Lung (tissue), 17 donors: ENCODE measurements at places on chromosomes 2 and 18.

- DNase-seq = no peak
Observed at GRCh38 chr2:201262718-201263117, 2.4 kb downstream of the CASP8 start.

DNA sequence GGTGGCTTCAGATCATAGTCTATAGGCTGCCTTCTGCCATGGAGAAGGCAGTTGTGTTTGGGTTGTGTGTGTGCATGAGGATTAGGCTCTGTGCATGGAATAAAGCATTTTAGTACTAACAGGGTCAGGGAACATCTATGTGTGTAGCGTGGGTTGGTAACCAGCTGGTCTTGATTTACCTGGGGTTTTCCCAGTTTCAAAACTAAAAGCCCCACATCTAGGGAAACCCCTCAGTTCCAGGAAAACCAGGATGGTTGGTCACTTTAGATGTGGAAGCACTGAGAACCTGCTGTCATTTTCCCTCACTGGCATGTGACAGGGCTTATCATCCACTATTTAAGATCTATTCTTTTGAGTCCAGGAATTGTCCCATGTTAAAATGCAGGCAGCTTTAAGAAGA lies 116.3 kb downstream of the POLE4 start:
- no peak for DNase-seq

- DNase-seq = no peak
Observed at GRCh38 chr2:127413782-127414637, 4.2 kb upstream of the PROC start.

GRCh38 chr2:102042196-102043081 lies 50.7 kb downstream of the IL1R2 start:
- no peak for DNase-seq

- peak; percentile 83 for DNase-seq
Observed at GRCh38 chr18:70464343-70465114, 175.7 kb downstream of the SOCS6 start.

DNA sequence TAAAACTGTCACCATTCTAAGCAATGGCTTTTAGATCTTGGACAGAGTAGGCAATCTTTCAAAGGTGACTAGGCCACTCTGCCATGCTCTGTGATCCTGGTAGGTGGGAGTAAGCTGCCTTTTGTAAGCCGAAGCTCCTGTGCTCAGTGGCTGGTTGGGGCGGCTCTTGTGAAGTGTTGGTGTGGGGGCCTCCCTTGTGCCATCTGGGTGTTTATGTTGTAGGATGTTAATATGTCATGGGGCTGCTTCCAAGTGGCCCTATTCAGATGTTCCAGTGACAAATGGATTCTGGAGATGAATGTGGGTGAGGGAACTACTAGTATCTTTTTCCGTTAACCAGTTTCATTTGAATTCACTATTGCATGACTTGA lies 116.8 kb upstream of the SPRED2 start:
- no peak for DNase-seq

- DNase-seq = no peak
Observed at GRCh38 chr18:38898167-38898566, 1332.6 kb upstream of the CELF4 start.

GRCh38 chr2:170965446-170966225 lies 36.6 kb downstream of the GORASP2 start:
- no peak for DNase-seq

- no peak for DNase-seq
Observed at GRCh38 chr2:46539327-46540276, 60.2 kb downstream of the TMEM247 start.

GRCh38 chr2:47054868-47055267 lies 100.2 kb downstream of the STPG4 start:
- DNase-seq = no peak

DNA sequence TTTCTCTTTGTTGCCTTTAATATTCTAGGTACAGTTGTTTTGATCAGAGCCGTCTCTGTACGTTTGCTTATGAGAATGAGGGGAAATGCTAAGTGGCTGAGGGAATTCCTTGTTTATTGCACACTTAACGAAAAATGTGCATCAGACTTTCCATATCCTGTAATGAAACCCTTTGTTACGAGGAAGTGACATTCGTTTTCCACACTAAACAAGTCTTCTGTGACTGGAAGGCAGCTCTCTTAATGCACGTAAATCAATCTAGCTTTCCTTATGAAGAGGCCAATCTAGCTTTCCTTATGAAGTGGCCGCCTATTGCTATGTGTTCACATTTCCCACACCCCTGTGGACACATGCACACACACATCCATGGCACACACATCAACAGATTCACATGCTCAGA lies 186.2 kb downstream of the SNTG2 start:
- DNase-seq = no peak

DNA sequence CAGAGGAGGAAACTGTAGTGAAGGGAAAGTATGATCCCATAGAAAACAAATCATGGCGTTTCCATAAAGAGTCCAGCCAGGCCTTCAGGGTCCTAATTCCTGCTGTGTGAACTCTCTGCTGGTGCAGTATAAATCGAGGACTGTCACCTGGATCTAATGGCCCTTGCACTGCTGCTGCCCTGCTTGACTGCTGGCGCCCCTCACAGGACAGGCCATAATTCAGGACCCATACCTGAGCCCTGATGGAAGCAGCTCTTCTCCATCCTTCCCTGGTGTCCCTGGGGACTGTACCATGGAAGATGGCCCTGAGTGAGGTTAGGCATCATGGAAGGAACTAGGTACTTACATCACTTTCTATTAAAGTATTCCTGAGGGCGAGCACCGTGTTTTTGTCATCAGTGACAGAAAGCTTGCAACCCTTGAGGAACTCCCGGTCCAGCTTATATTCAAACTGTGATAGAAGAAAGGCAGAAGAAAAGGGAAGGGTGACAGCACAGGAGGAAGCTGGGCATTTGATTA lies 116.9 kb downstream of the RIF1 start:
- DNase-seq = no peak

- peak; percentile 3 for DNase-seq
Observed at GRCh38 chr2:71932037-71932779, 215.5 kb downstream of the CYP26B1 start.

- no peak for DNase-seq
Observed at GRCh38 chr18:70985948-70986347, 697.1 kb downstream of the SOCS6 start.

DNA sequence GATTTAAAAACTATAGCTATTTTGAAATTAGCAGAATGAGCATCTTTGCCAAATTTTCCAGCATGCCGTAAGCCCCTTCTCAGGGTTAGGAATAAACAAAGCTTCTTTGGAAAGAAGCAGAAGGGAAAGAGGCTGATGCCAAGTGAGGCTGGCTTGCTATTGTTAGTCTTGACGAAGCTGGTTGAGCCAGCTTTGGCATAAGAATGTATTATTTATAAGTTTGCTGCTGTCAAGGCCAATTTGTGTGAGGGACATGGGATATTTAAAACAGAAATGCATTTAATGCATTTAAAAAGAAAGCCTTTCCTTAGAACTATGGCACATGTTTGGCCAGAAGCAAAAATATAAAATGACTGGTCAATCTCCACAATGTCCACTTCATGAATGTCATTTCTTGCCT lies 52.5 kb upstream of the TTN start:
- DNase-seq = peak; percentile 87

DNA sequence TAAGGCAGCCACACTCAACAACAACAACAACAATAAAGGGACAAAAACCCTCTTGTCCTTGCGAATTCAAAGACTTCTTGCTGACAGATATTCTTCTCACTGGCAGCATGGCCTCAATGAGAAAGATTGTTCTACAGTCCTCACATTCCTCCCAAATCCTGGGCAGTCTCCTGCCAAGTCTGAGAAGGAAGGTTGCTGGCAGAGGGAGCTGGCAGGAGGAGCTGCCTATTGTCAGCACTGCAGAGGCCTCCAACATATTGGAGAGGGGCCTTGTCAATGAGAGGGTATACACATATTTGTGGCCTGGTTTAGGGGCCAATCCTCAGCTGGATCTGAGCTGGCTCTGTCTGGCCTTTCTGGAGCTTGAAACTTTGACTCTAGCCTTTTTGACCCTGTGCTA lies 63.5 kb downstream of the LAMA3 start:
- DNase-seq = no peak

GRCh38 chr18:23377669-23378301 lies 75.3 kb upstream of the RIOK3 start:
- DNase-seq = no peak

- peak; percentile 85 for DNase-seq
Observed at GRCh38 chr2:95345563-95346230, 48.5 kb downstream of the KCNIP3 start.

- DNase-seq = peak; percentile 1
Observed at GRCh38 chr18:30094556-30094955, 948.0 kb downstream of the DSC3 start.

DNA sequence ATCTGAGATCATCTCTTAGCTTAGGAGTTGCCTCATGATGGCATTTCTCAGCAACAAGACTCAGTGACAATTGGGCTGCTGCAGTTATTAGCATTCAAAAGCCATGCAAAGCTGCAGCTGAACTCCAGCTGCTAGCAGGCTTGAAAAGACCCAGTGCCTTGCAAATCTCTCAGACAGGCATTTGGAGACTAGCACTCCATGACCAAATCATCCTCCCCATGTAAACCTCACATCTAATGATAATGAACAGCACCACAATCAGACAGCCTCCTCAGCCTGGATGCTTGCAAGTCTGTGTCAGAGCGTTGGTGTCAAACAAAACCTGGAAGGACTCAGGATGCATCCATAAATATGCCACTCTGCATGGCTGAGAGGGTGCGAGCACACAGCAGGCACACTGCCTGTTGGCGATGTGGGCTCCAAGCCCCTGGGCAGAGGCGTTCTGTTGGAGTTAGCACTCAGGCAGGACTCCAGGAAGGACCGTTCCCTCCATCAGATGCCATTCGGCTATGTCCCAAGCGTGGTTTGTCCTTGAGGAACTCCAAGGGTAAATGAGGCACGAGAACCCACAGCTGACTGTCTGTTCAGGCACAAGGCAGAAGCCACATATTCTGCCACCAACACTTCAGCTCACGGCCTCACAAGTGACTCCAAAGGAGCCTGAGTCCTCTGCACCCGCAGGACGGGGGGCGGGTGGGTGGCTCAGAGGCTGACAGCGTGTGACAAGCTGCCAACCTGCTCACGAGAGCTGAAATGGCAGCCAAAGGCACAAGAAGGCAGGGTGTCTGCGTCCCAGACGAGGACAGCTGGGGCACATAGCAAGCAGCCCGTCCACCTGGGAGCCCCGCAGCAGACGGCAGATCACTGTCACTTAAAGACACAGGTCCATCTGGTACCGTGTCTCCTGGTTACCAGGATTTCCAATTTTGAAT lies 183.8 kb downstream of the MYT1L start:
- DNase-seq = no peak

DNA sequence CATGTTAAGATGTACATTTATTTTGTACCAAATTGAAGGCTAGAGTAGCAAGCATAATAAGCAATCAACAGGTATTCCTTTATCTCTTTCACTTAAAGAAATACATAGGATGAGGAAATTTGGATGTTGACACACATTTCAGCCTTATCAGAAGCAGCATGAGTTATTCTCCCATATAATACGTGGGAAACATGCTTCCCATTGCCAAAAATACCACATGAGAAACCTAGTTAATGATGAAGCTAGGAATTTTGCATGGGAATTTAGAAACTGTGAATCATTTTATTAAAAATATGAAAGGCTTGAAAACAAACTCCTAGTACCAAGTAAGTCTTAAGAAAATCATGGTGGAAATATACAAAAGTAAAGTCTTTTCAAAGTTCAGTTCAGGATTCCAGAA lies 751.8 kb downstream of the TSN start:
- no peak for DNase-seq

DNA sequence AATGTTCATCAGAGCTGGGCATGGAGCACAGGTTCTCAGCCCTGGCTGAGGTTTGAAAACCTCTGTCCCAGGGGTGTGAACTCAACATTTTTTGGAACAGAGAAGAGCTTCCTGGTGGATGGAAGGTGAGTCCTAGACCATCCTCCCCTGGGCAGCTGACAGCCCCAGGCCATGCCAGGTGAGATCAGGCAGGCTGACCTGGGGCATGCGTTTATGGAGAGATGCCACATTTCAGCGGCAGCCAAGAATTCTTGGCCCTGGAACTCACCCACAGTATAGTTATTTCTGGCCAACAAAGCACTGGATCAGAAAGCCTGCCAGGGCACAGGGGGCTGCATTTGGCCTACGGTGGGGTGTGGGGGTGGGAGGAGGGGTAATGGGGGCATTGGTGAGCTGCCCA lies 83.8 kb downstream of the EDAR start:
- DNase-seq = no peak

- DNase-seq = no peak
Observed at GRCh38 chr2:6881046-6881445, 3.5 kb downstream of the RSAD2 start.

DNA sequence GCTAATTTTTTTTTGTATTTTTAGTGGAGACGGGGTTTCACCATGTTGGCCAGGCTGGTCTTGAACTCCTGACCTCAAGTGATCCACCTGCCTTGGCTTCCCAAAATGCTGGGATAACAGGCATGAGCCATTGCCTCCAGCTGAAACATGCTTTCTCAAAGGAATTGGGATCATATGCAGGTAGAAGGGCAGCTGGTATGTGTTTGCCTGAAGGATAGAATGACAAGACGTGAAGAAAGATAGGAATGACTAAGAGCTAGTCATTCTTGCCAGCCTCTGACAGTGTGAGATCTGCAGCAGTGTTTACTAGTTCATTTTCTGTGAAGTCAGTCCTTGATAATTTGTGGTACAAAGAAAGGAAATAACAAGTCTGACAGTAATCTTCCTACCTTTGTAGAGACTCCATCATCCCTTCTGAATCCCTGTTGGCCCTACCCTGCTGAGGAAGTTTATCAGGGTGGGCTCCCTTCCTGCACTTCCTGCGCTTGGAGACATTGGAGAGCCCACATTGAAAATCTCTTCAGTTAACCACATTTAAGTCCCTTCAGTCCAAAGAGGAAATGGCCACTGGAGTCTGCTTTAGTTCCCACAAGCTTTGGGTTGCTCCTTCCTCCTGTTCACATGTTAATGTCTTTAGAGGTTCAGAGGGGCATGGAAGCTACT lies 14.7 kb downstream of the CFLAR start:
- DNase-seq = no peak

DNA sequence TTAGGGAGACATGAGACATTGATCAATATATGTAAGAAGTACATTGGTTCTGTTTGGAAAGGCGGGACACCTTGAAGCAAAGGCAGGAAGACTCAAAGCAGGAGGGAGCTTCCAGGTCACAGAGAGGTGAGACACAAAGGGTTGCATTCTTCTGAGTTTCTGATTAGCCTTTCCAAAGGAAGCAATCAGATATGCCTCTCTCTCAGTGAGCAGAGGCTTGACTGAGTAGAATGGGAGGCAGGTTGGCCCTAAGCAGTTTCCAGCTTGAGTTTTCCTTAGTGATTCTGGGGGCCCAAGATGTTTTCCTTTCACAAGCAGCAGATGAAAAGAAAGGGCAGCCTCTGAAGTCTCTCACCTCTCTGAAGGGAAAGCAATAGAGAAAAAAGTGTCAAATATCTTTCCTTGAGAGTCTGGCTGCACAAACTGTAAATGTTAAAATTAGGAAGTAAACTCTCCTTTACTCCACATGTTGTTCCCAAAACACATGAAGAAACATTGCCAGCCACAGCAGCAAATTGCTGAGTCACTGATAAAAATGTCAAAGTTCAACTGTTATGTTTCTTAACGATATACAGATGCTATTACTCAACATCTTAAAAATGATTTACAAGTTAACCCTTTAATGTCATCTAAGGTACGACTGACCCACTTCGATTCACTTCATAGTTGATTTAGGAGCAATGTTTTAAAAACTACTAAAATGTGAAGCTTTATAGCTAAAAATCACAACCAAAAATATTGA lies 40.3 kb downstream of the CYB5A start:
- no peak for DNase-seq
